ENCODE measurements at places on chromosomes 11 and 22.

DNA sequence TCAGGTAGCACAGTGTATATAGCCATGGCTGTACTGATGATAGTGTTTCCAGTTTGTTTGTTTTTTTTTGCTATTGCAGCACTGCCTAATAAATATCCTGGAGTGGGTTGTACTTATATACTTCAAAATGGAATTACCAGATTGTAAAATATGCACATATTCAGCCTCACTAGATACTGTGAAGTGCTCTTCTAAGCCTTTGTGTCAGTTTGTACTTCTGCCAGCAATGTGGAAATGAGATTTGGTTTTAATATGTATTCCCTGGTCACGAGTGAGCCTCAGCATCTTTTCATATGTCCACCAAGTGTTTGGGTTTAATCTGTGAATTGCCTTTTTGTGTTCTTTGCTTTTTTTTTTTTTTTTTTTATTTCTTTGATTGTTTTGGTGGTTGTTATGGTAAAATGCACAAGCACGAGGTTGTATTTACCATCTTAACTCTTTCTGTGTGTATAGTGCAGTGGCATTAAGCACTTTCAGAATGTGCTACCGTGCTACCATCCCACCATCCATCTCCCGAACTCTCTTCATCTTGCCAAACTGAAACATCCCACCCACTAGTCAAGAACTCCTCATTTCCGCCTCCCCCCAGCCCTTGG is 34.9 kb downstream of the ST3GAL4 start:
- DNase-seq: no peak

- no peak for DNase-seq
These were observed 8.0 kb upstream of the EFCAB6 start for GRCh38 chr22:43819931-43820640.

- DNase-seq: peak; percentile 86
These were observed 5.7 kb upstream of the ACAT1 start for GRCh38 chr11:108115500-108116140.

GRCh38 chr11:2779981-2780849 is 80.4 kb upstream of the KCNQ1OT1 start:
- DNase-seq: no peak

- DNase-seq: no peak
These were observed 6.8 kb upstream of the P2RY6 start for GRCh38 chr11:73265278-73265810.

GRCh38 chr11:109654091-109654490 is 232.1 kb downstream of the C11orf87 start:
- DNase-seq: no peak

DNA sequence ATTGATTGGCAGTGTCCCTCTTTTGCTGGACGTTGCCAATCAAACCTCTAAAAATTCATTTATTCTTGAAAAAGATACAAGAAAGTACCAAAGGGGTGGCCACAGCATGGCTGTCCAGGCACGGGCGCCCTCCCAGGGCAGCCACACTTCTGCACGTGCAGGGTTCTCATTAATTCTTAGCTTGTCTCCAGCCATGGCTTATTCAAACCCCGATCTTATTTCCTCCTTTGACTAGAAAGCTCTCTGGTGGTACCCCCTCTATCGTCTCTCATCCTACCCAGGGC is 123.9 kb downstream of the CTTN start:
- DNase-seq: no peak

DNA sequence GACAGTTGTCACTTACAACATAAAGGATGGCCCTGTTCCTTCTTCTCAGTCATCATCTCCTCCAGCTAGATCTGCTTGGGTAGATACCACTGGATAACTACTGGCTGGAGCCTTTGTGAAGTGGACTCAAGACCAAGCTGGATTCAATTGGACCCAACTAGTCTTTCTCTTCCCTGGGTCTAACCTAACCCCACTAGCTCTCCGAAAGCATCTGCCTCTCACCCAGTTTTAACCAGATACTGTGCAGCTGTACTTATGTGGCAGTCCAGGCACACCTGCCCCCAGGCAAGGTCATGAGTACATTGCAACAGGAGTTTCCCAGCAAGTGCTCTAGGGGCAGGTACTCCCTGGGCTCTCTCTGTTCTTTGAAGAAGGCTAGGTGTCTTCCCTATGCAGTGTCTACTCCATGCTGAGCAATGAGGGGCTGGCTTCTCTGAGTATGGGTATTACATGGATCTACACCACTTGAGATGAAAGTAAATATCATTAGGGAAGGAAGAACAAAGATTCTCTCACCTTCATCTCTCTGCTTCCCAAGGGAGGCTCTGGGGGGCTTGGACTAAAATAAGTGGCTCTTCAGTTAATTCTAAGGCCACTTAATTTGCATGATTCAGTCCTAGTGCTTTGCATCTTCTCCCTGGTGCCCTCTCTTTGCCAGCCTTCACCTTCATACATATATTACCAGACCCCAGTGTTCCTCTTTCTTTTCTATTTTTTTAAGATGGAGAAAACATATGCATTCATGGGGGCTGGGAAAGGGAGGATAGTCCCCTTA is 236.1 kb downstream of the NXPE2 start:
- no peak for DNase-seq

- no peak for DNase-seq
These were observed 2.1 kb upstream of the PSMA1 start for GRCh38 chr11:14522245-14522644.

- no peak for DNase-seq
These were observed 132.7 kb downstream of the FAT3 start for GRCh38 chr11:92357344-92357743.

GRCh38 chr11:120667281-120667680 is 155.7 kb downstream of the GRIK4 start:
- DNase-seq: no peak

GRCh38 chr11:107493117-107493516 is 35.5 kb upstream of the CWF19L2 start:
- no peak for DNase-seq

DNA sequence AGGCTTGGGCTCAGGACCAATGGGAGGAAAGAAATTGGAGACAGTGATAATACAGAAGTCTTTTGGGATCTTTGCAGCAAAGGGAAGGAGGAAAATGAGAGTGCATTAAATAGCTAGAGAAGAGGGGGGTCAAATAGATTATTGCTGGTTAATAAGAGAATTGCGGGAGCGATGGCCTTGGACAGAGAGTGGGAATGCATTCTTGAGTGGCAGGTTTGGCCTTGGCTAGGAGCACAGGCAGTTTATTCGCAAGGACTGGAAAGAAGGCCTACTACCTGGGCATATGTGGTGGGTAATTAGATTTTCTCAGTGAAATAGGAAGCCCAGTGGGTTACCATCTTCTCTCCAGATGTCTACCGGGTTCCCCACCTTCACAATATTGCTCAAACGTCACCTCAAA is 3.5 kb upstream of the MEN1 start:
- no peak for DNase-seq

DNA sequence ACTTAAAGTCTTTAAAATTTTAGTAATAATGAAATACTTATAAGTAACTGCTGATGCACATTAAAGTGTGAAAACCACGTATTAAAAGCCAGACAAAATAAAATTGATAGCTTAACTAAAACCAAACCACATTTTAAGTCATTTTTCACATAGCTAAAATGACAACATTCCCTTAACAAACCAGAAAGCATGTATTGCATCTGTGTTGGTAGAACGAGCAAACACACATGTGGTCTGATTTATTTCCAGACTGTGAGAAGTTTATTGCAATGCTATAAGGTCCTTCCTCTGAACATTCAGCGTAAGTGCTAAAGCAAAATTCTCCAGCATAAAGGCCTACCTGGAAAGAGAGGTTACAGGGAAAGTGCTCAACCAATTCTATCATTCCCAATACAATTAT is 57.8 kb downstream of the ARHGAP20 start:
- no peak for DNase-seq

DNA sequence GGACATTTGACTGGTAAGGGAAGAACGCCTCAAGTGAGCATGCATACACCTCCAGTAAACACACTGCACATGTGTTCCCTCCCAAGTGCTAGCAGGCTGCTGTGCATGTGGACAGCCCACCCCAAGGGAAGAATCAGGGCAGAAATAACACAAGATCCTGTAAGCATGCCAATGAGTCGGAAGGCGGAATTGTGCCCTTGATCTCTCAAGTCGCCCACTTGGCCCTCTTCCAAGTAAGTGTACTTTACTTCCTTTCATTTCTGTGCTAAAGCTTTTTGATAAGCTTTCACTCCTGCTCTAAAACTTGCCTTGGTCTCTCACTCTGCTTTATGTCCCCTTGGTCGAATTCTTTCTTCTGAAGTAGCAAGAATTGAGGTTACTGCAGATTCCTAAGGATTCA is 139.6 kb downstream of the TRPC6 start:
- DNase-seq: no peak

DNA sequence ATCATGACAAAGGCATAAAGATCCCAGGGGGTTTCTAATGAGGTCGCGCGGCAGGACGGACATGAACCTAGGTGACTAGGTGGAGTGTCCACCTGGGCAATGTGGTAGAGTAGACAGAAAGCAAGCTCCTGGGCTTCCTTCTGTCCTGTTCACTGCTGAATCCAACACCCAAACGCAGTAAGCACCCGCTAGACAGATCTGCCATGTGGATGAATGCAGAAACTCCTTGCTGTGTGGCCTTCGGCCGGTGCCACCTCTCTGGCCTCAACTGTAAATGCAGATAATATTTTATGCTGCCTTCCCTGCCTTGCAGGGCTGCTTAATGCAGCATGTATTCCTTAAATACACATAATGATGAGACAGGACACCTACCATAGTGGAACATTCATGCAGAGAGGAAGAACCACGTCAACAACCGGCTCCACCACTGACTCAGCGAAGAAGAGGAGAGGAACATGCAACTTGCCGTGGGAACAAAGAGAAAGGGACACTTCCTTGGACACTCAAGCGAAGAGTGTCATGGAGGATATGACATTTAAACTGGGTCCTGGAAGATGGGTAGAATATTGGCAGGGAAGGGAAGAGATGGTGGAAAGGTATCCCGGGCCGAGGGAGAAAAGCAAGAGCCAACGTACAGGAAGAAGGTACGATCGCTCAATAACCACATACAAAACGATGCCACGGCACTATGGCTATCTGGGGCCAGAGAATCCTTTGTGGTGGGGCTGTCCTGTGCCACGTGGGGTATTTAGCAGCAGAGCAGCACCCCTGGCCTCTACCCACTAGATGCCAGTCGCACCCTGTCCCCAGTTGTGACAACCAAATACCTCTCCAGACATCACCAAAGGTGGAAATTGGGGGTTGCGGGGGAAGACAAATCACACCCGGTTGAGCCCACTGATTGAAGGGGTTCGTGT is 30.8 kb downstream of the MYH9 start:
- DNase-seq: no peak

- DNase-seq: no peak
These were observed 44.9 kb downstream of the PLEKHA7 start for GRCh38 chr11:16969010-16969999.

GRCh38 chr11:126588630-126589491 is 233.4 kb downstream of the ST3GAL4 start:
- no peak for DNase-seq

GRCh38 chr11:35412285-35412684 is 7.1 kb downstream of the SLC1A2 start:
- peak; percentile 21 for DNase-seq

GRCh38 chr22:20427104-20427944 is 10.3 kb downstream of the SCARF2 start:
- DNase-seq: no peak

GRCh38 chr11:46497498-46497897 is 96.3 kb downstream of the AMBRA1 start:
- DNase-seq: no peak

DNA sequence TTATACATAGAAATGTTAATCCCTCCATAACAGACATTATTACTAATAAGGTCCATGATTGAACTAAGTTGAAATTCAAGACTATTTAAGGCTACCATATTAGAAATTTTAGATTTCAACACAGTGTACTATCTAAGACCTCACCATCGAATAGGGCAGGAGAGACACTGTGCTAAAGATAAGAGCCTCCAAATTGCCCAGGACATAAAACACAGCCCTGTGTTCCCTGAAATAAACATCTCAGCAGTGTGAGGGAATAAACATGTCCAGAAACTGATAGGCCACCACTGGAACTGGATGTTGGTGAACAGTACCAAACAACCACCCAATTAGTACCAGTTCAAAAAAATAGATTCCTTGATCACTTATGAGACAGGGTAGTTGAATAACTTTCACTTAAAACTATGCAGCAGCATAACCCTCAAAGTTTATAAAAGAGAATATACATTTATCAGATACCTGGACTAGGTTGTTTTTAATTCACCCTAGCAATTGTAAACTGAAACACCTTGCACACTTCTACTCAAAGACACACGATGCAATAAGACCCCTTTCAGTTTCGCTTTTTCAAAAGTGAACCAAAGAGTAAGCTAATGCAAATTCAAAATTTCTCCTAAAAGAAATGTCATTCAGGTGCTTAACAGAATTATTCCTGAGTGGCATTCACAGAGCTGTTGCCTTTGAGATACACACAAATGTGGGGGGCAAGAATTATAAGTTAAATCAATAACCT is 34.3 kb downstream of the USP28 start:
- no peak for DNase-seq

GRCh38 chr11:68927280-68928135 is 23.8 kb downstream of the IGHMBP2 start:
- no peak for DNase-seq

DNA sequence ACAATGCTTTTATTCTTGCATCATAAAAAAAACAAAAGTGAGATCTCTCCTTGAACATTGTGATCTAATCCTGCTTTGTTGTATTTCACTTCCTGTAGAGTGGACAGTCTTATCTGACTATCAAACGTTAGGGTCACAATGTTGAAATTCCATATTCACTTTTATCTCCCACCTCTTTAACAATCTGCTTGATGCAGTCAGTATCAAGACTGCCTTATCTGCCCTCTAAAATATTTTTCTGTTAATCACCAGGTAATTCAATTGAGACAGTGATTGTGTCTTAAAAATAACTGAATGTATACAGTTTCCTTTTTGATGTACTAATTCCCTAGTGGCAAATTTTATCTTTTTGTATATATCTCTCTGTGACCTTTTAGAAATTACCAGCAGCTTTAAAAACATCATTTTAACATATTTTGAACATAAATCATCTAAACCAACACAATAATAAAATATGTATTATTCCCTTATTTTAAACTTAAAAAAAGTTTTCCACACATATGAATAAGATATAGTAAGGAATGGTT is 143.1 kb upstream of the MPPED2 start:
- no peak for DNase-seq

GRCh38 chr22:46052331-46052771 is 75.4 kb upstream of the WNT7B start:
- no peak for DNase-seq

GRCh38 chr22:31577711-31578110 is 81.4 kb downstream of the SFI1 start:
- no peak for DNase-seq

DNA sequence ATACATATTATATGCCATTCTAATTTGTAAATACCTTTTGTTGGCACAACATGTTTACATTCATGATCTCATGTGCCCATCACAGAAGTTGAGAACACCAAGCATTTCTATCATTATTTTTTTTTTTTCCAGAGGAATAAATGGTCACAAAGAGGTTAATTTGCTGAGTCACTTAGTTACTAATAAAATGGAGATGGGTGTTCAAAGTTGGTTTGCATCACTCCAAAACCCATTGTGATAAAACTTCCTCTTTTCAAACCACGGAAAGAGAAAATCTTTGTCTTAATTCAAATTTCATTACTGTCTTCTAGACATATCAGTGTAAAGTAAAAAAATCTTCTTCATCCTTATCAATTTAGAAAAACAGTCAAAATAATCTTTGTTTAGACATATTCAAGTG is 636.8 kb upstream of the CCDC179 start:
- DNase-seq: no peak

GRCh38 chr11:88169881-88170280 is 5.4 kb downstream of the RAB38 start:
- DNase-seq: no peak

Data from midbrain (tissue), 1 donor.